ENCODE measurements at places on chromosomes 1 and 21.

DNA sequence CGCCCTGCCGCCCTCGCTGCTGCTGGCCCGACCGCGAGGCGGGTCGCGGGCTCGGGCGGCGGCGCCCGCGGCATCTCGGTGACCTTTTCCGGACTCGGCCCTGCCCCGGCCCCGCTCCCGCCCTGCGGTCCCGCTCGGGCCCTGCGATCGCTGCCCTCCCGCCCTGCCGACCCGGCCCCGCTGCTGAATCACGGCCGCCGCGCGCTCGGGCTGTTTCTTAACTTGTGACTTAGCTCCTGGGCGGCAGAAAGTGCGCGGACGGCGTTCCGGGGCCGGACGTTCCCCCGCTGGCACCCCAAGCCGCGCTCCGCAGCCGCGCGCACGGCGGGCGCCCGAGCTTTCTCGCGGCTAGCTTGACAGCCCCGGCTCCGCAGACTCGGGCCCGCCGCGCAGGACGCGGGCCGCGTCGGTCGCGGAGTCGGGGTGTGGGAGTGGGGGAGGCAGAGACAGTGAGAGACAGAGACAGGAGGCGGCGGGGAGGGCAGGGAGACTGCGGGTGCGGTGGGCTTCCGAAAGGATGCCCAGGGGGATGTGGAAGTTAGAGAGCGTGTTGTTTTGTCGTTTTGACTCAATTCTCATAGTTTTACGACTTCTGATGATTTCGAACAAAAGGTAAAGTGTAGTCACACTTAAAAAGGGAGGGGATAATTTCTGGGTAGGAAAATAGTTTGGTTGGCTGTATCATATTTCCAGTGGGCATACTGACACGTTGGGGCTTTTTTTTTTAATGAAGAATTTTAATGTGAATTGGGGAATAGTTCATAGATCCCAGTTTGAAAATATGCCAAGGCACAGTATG is 49.8 kb downstream of the PRDM2 start:
- no peak for DNase-seq

DNA sequence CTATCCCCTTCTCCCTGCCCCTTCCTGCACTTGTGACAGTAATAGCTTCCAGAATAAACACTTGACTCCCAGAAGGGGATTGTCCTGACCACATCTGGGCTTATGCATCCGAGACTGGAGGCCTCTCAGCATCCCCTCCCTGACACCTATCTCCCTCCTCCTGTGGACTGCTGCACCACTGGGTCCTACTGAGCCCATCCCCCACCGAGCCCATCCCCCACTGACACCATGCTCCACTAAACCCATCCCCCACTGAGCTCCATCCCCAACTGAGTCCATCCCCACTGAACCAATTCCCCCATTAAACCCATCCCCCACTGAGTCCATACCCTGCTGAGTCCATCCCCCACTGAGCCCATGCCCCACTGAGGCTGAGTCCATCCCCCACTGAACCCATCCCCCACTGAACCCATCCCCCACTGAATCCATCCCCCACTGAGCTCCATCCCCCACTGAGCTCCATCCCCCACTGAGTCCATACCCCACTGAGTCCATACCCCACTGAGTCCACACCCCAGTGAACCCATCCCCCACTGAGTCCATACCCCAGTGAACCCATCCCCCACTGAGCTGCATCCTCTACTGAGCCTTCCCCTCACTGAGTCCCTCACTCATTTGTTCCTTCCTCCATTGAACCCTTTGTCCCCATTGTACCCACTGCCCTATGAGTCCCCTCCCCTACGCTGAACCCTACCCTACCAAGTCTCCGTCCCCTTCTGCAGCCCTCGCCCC is 5.6 kb downstream of the PDZK1IP1 start:
- DNase-seq, result no peak

- DNase-seq, result no peak
Measured at GRCh38 chr1:93137604-93138292, 42.5 kb downstream of the TMED5 start.

GRCh38 chr21:46193829-46194373 is 9.6 kb upstream of the SPATC1L start:
- DNase-seq, result no peak

- DNase-seq, result no peak
Measured at GRCh38 chr1:94156096-94156625, 35.2 kb upstream of the ABCA4 start.
